ENCODE measurements at places on chromosomes 6 and 20.

- DNase-seq = no peak
Measured at GRCh38 chr6:1724616-1725015, 114.9 kb downstream of the FOXC1 start.

DNA sequence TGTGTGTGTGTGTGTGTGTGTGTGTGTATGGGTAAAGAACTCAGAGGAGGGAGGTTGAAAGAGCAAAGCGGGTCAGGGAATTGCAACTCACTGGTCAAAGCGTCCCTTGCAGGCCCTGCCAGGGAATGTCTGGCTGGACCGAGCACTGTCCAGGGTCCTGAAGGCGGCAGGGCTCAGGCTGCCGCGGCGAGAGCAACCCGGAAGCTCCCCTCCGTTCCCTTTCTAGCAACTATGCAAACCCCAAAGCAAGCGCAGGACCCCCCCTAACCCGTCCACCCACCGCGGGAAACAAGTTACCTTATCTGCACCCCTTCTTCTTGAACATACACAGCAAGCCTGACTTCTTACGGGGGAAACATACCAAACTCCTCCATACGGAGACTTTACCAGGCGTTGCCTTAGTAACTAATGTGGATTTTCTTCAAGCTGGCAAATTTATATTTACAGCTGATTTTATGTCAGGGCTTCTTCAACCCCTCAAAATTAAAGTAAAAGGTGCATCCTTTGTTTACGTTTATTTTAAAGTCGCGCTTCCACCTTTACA is 538 bp upstream of the GRM1 start:
- no peak for DNase-seq

GRCh38 chr6:134626086-134626485 is 308.2 kb upstream of the SGK1 start:
- no peak for DNase-seq

DNA sequence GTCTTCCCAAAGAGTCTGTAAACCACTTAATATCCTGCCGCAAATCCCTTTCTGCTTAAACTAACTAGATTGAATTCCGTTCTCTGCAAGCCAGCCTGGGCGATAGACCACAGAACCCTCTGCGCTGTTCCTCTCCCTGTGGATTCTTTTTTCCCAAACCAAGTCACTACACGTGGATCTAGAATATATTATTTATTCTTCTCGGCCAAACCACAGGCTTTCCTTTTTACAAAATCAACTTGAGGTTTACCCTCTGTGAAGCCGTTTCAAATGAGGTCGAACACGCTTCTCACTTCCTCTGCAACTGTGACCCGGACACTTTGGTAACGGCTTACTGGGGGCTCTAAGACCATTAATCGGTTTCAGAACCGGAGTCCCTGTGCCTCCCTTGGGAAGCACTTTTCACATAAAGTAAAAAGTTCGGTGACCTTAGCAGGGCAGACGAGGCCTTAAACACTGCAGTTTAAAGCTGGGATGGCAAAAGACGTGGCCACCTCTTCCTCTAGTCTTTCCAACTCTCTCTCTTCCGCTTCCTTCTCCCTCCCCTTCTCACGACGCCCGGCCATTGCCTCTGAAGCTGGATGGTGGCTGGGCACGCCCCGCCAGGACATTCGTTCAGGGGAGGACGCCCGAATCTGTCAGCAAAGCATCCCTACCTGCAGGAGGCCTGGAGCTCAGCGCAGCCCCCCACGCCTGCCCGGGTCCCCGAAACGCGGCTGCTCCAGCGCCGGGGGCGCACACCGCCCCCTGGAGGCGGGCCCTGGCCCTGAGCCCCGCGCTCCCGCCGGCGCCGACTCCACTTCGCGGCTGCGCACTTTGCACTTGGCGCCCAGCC is 55.0 kb upstream of the FOXC1 start:
- DNase-seq = no peak

Measured in activated naive CD4-positive, alpha-beta T cell (primary cell).